AG04449 (cell line): ENCODE measurements at places on chromosomes 16 and 17.

DNA sequence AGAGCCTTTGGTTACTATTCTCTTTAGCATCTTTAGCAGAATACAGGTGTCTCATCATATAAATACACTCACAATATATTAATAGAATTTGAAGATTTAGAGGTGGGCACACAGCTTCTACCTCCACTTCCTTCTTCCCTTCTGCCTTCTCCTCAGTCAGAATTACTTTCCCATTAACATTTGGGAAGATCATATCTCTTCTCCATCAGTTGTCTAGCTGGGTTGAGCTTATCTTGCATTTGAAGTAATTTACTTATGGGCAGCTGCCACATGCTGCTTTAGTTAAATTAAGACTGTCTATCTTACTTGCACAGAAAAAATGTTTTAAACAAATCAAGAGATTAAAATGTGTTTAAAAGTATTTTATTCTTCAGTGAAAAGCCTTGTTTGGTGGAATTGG, 110.1 kb upstream of the ASIC2 start:
- no peak for DNase-seq

GRCh38 chr17:60388742-60389141, 3.2 kb downstream of the USP32 start:
- no peak for DNase-seq

- DNase-seq: no peak
These were observed 10.9 kb downstream of the FLII start for GRCh38 chr17:18247613-18248001.

DNA sequence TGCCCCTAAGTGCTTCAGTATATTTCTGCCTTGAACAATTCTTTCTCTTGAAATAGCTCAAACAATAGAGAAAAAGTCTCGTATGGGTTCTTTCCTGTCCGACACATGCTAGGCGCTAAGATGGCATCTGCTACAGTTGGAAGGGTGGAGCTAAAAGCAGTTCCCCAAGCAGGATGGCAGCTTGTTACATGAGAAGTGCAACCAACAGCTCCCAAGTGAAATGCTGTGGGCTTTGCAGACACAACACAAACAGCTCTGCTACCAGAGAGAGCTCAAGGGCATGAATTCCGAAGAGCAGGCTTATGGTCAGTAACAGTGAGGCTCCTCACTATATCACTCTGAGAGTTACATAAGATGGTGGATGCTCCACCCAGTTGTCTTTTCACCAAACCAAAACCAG, 83.8 kb downstream of the VPS53 start:
- no peak for DNase-seq

DNA sequence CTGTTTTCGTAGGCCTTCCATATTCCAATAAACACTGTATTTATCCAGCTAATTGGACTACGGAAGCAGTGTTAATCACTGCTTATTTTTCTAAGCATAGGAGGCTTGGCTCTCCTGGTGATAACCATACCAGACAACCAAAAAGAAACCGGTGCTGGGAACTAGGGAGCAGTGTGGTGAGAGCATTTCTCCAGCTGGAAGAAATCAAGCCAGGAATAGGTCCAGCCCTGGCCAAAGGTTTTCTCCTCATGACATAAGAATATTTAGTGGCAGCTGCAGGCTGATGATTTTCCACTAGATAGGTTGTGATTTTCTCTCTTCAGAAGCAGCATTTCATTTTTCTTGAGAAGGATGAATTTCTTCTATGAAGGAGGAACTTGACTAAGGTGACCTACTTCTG, 141.5 kb downstream of the TRIM37 start:
- no peak for DNase-seq

GRCh38 chr17:4944163-4944553, 4.1 kb downstream of the RNF167 start:
- DNase-seq: no peak

GRCh38 chr16:8850279-8850885, 18.4 kb downstream of the CARHSP1 start:
- no peak for DNase-seq

GRCh38 chr16:12565423-12565822, 238.3 kb downstream of the CPPED1 start:
- no peak for DNase-seq

GRCh38 chr17:48465884-48466283, 35.9 kb upstream of the SKAP1 start:
- DNase-seq: no peak

DNA sequence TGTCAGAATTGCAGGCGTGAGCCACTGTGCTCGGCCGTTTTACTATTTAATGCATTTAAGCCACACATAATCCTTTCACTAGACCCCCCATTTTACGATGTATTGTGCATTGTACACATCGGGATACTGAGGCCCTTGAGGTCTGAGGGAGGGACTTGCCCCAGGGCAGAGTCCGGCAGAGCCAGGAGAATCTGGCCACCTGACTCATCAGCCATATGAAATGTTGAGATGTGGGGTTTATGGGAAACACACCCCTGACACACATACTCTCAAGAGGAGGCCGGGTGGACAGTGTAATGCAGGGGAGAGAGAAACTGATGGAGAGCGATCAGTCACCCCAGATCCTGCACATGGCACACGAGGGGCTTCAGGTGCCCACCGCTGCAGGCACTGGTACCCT, 196.6 kb downstream of the ZNF423 start:
- no peak for DNase-seq

GRCh38 chr17:36481829-36482228, 4.7 kb upstream of the ZNHIT3 start:
- no peak for DNase-seq

DNA sequence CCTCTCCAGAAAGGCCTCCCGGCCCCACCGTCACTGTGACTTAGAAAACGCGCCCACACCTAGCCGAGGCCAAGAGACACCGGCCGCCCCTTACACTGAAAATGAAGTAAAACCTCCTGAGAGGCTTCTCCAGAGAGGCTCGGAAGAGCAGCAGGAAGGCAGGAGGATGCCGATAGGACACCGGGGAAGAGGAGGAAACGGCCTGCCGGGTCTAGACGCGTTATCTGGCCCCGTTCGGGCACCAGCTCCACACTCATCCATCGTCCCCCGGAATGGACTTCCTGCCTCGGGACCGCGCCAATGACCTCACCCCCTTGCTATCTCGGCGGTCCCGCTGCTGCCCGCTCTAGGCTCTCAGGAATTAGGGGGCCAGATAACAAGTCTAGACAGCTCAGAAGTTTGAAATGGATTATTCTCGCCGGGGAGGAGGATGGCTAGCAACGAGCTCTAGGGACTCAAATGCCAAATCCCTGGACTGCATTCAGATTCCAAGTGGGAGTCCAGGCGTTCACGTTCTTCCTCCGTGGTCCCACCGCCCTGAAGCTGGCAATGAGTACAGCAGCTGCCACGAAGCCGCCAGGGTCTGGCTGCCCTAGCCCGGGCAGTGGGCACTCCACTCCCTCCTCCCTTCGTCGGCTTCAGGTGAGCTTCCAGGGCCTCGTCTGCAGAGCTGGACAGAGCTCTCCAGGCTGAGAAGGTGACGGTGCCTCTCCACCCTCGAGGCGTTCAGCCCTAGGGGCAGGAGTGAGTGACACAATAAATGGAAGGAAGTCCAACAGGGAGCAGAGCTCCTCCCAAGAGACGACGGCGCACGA, 350.9 kb downstream of the FOXL1 start:
- DNase-seq: no peak

DNA sequence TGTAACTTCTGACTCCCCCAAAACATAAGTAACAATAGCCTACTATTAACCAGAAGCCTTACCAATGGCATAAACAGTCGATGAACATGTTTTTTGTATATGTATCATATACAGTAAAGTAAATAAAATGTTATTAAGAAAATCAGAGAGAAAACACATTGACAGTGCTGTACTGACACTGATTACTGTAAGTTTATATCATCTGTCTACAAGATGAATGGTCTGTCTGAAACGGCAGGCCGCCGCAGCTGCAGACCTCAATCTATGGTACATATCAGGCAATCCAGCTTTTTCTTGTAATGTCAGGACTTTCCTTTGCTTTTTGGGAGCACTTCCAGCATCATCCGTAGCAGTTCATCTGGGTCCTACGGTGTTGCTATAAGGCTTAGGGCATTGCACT, 44.2 kb upstream of the RPH3AL start:
- DNase-seq: no peak

GRCh38 chr17:50855708-50856330, 10.3 kb downstream of the TOB1 start:
- no peak for DNase-seq

GRCh38 chr16:30983898-30984610, 953 bp upstream of the HSD3B7 start:
- DNase-seq: no peak

DNA sequence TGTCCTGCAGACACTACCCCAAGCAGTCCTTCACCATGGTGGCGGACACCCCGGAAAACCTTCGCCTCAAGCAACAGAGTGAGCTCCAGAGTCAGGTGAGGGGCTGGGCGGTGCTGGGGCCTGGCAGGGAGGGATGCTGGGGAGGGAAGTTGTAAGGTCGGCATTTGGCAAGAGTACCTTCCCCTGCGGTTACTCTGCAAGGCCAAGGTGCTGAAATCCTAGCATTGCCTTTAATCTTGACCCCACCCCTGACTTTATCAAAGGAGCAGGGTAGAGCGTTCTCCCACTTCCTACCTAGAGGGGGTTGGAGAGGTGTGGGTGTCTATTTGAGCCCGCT, 20.5 kb downstream of the LASP1 start:
- no peak for DNase-seq

DNA sequence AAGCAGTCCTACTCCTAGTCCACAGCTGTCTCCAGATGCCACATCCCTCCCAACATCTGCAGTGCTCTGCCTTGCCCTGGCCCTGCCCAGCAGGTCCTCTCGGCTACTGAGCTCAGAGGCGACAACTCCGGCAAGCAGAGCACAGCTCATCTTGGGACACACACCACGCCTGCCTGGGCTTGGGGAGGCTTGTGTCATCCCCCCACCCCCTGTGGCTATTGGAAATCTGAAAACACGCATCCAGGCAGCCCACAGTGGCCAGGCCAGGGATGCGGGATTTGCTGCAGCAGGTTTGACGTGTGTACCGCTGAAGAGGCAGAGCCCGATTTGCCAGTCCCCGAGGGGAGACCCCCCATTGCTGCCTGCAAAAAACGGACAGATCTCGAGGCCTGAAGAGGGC, 25.4 kb downstream of the MXRA7 start:
- DNase-seq: no peak

DNA sequence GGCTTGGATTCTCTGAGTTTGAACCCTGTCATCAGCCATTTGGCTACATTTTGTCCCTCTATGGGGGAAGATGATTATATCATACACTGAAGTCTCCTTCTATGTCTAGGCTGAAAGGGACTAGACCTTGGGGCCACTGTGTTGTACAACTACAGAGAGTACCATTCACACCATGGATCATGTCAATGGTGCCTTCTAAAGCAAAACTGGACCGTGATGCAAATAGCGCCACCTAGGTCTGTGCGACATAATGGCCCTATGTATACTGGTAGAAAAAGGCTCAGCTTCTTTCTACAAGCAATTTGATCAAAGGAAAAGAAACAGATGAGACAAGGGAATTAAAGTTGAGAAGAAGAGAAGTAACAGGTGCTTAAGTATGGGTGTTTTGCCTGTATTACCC, 100.7 kb downstream of the LYRM1 start:
- no peak for DNase-seq
